ENCODE measurements at places on chromosomes 12 and 14.
A peak's percentile ranks its signal among the peaks of the same experiment; 100 is the strongest.

- no peaks in the 10 kb centered on the region for H3K36me3 ChIP-seq
- H3K4me3 ChIP-seq, result no peak overlapping the region
- peaks cover 10% of the 10 kb centered on the region for H3K4me1 ChIP-seq
- H3K27me3 ChIP-seq, result peaks cover 4% of the 10 kb centered on the region
- DNase-seq, result no peak
- H3K27ac ChIP-seq, result no peak overlapping the region
Observed at GRCh38 chr12:125283521-125283920, 218.3 kb downstream of the AACS start.

- peaks cover 59% of the 10 kb centered on the region for H3K27me3 ChIP-seq
- H3K4me3 ChIP-seq, result peak overlapping the region; percentile 80
- H3K36me3 ChIP-seq, result no peaks in the 10 kb centered on the region
- H3K4me1 ChIP-seq, result peaks cover 15% of the 10 kb centered on the region
Observed at GRCh38 chr12:62934239-62934798, 631 bp downstream of the PPM1H start.

DNA sequence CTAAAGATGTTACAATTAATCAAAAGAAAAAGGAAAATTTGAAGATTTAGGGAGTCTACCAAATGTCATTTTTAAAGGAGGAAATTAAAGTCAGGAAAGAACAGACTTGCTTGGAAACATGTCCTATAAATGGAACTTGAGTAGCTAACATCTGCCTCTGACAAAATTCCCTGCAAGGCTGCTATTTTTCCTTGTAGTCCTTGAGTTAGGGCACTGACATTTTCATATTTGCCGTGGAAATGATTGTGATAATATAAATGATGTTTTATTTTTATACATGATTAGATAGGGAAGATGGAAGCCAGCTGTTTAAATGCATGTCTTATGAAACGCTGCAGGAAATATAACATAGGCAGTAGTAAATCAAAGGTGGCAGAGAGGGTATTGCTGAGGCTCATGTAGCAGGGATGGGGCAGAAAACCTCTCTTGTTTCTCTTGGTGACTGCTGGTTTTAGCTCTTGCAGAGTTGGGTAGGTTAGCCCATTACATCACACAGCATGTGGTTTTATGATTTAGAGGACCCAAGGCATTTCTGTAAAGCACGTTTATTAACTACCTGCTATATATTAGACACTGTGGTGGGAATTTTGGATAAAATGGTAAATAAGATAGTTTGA lies 21.7 kb downstream of the NUBPL start:
- no peaks in the 10 kb centered on the region for H3K36me3 ChIP-seq
- H3K27ac ChIP-seq, result no peak overlapping the region

GRCh38 chr12:119235197-119235751 lies 56.5 kb downstream of the HSPB8 start:
- no peak overlapping the region for H3K27ac ChIP-seq
- no peaks in the 10 kb centered on the region for H3K27me3 ChIP-seq
- DNase-seq, result no peak

GRCh38 chr12:19926266-19926665 lies 442.1 kb upstream of the PDE3A start:
- no peak overlapping the region for H3K4me3 ChIP-seq
- no peak overlapping the region for H3K27ac ChIP-seq
- no peak for DNase-seq
- H3K4me1 ChIP-seq, result no peaks in the 10 kb centered on the region

DNA sequence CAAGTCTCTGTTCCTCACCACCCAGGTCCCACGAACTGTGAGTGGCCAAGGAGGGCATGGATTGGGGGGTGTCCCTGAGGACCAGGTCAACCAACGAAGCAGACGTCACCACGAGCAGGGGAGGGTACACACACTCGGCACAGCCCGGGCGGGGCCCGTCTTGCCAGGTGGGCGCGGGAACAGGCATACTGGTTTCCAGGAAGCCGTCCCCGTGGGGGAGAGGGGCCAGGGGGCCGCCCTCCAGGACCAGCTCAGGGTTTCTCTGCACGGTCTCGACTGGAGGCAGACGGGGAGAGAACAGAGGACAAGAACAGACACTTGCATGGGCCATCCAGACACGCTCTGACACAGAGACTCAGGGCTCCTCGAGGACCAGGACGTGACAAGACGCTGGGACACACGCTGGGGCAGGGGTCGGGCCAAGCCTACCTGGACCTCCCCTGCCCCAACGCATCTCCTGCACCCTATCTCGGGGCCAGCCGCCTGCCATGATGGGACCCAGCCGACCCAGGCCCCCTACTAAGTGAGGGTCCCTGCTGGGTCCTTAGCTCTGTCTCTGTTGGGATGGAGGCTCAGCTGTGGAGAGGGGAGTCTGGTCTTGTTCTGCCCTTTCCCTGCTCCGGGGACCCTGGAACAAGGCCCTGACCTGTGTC lies 11.3 kb downstream of the ARL6IP4 start:
- no peak overlapping the region for H3K4me3 ChIP-seq
- H3K27me3 ChIP-seq, result no peaks in the 10 kb centered on the region
- H3K36me3 ChIP-seq, result no peaks in the 10 kb centered on the region
- H3K4me1 ChIP-seq, result peaks cover 7% of the 10 kb centered on the region
- H3K27ac ChIP-seq, result no peak overlapping the region

DNA sequence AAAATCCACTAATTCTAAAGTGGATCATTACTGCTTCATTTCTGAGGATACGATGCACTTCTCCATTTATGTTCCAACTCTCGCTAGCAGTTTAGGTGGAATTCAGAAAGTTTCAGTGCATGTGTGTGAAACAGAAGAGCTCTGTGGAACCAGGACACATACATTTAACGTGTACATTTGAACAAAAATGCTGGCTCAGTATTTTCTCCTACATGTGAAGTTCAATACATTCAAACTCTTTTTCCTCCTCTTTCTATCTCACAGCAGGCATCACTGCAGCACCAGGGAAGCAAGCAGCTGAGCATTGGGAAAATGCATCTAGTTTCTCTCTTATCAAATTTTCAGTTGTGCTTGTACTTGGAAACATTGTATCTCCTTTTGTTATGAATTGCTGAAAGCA lies 169.4 kb upstream of the CNTN1 start:
- H3K27ac ChIP-seq, result no peak overlapping the region
- no peaks in the 10 kb centered on the region for H3K36me3 ChIP-seq
- no peak for DNase-seq
- no peaks in the 10 kb centered on the region for H3K27me3 ChIP-seq
- no peaks in the 10 kb centered on the region for H3K4me1 ChIP-seq

DNA sequence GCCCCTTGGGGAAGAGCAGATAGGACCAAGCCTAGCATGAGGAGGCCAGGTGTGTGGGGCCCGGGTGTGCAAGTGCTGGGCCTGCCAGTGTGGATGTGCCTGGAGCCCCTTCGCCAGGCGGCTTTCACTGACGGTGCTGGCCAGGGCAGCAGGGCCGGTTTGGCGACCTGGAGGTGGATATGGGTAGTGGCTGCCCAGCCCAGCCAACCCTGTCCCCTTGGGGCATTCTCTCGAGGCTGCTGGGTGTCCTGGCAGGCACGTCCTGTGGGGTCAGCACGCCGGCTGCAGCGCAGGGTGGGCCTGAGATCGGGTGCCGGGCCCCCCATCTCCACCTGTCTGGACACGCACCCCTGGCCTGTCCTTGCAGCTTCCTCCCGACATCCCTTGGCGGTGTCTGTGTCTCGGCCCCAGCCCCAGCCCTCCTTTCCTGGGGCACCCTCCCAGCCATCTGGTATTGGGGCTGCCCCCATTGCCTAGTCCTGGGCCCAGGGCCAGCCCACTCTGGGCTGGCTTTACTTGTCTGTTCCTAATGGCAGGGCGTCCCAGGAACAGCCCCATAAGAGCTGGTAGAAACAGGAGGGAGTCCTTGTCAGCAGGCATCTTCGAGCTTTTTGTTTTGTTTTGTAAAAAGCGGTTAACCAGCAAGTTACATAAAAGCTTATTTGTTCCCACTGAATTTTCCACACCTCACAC lies 7.2 kb upstream of the CRIP2 start:
- no peak overlapping the region for H3K27ac ChIP-seq
- no peaks in the 10 kb centered on the region for H3K4me1 ChIP-seq
- H3K4me3 ChIP-seq, result no peak overlapping the region
- no peak for DNase-seq
- H3K27me3 ChIP-seq, result no peaks in the 10 kb centered on the region

- no peak for DNase-seq
- H3K36me3 ChIP-seq, result no peaks in the 10 kb centered on the region
- no peak overlapping the region for H3K27ac ChIP-seq
- H3K4me1 ChIP-seq, result no peaks in the 10 kb centered on the region
Observed at GRCh38 chr12:16553457-16553856, 52.5 kb downstream of the LMO3 start.

DNA sequence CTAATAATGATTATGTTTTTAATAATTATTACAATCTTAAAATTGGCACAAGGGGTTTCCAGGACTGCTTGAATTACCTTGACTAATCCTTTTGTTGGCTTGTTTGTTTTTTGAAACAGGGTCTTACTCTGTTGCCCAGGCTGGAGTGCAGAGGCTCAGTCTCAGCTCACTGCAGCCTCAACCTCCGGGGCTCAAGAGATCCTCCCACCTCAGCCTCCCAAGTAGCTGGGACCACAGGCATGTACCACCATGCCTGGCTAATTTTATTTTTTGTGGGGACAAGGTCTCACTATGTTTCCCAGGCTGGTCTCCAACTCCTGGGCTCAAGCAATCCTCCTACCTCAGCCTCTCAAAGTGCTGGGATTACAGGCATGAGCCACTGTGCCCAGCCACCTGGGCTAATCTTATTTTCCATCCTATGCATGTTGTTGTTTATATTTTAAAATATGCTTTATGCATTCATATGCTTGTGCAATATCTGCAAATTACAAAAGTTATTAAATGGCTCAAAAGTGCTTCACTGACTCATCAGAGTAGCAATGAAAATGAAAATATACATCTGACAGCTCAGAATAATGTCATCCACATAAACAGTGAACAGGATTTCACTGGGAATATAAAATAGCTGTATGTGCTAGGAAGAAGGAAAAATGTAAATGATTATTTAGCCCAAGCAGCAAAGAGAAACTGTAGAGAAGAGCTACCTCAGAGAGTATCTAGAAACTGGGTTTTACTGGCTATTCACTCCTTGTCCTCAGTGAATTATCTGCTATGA lies 24.8 kb upstream of the PLEKHG6 start:
- H3K36me3 ChIP-seq, result no peaks in the 10 kb centered on the region
- H3K27ac ChIP-seq, result no peak overlapping the region
- DNase-seq, result no peak

GRCh38 chr12:24977711-24978110 lies 28.8 kb upstream of the BCAT1 start:
- no peak overlapping the region for H3K27ac ChIP-seq
- no peaks in the 10 kb centered on the region for H3K4me1 ChIP-seq
- no peak for DNase-seq
- peaks cover 4% of the 10 kb centered on the region for H3K27me3 ChIP-seq
- H3K36me3 ChIP-seq, result no peaks in the 10 kb centered on the region
- no peak overlapping the region for H3K4me3 ChIP-seq

GRCh38 chr14:33454022-33454595 lies 496.8 kb downstream of the EGLN3 start:
- peaks cover 5% of the 10 kb centered on the region for H3K4me1 ChIP-seq
- H3K36me3 ChIP-seq, result no peaks in the 10 kb centered on the region
- no peak overlapping the region for H3K4me3 ChIP-seq
- DNase-seq, result no peak

- H3K27ac ChIP-seq, result no peak overlapping the region
- H3K4me3 ChIP-seq, result no peak overlapping the region
- no peaks in the 10 kb centered on the region for H3K36me3 ChIP-seq
- H3K4me1 ChIP-seq, result no peaks in the 10 kb centered on the region
- H3K27me3 ChIP-seq, result peaks cover 2% of the 10 kb centered on the region
Observed at GRCh38 chr12:119147847-119148448, 30.8 kb upstream of the HSPB8 start.

- H3K27me3 ChIP-seq, result no peaks in the 10 kb centered on the region
- no peak overlapping the region for H3K4me3 ChIP-seq
- H3K4me1 ChIP-seq, result no peaks in the 10 kb centered on the region
- no peak overlapping the region for H3K27ac ChIP-seq
- H3K36me3 ChIP-seq, result no peaks in the 10 kb centered on the region
Observed at GRCh38 chr12:17060260-17060659, 454.3 kb upstream of the LMO3 start.

- no peaks in the 10 kb centered on the region for H3K27me3 ChIP-seq
- peak; percentile 45 for DNase-seq
- peaks cover 47% of the 10 kb centered on the region for H3K4me1 ChIP-seq
- H3K36me3 ChIP-seq, result peaks cover 3% of the 10 kb centered on the region
- H3K27ac ChIP-seq, result peak overlapping the region; percentile 57
- H3K4me3 ChIP-seq, result peak overlapping the region; percentile 27
Observed at GRCh38 chr14:63478010-63478409, 65.2 kb downstream of the PPP2R5E start.

DNA sequence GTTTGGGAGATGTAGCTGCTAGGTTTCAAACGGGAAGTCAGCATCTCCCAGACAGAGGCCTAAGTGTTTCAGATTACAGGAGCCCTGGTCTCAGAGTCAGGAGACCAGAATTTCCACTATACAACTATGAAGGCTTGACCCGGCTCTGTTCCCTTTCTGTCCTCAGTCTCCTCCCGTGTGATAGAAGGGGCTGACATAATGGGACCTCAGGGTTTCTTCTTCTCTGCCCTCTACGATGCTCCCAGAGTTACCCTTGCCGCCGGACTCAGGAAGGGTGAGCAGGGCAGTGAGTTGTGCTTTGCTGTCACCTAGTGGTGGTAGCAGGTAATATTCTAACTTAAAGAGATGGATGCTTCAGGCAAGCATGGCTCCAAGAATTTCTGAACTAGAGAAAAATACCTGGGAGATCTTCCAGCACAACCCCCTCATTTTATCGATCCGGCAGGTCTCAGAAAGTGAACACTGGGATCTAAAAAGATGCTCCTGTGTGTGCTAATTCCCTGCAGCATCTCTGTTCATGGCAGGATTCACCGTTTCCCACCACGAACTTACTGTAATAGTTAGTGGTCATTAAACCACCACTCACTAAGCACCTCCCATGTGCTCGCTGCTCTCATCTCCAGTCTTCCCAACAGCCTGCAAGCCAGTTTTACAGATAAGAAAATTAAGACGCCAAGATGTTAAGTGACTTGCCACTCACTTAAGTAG lies 84.4 kb downstream of the VWF start:
- no peak overlapping the region for H3K27ac ChIP-seq
- H3K4me3 ChIP-seq, result no peak overlapping the region
- H3K4me1 ChIP-seq, result peaks cover 7% of the 10 kb centered on the region
- peak; percentile 26 for DNase-seq
- peaks cover 2% of the 10 kb centered on the region for H3K27me3 ChIP-seq

GRCh38 chr14:63986789-63987533 lies 134.2 kb downstream of the SYNE2 start:
- H3K4me1 ChIP-seq, result peaks cover 11% of the 10 kb centered on the region
- H3K4me3 ChIP-seq, result no peak overlapping the region
- H3K27ac ChIP-seq, result no peak overlapping the region
- H3K36me3 ChIP-seq, result peaks cover 33% of the 10 kb centered on the region
- no peak for DNase-seq

DNA sequence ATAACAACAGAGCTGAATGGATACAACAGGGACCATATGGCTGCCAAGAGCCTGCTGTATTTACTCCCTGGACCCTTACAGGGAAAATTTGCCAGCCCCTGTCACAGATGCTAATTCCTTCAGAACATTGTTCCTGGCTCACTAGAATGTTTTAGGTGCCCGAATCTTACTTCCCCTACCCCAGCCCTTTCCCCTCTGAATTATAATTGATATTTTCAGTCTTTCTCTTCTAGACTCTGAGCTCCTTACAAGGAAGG lies 235.3 kb downstream of the KSR2 start:
- DNase-seq, result no peak
- H3K27ac ChIP-seq, result no peak overlapping the region
- H3K4me3 ChIP-seq, result no peak overlapping the region
- H3K36me3 ChIP-seq, result no peaks in the 10 kb centered on the region
- H3K4me1 ChIP-seq, result no peaks in the 10 kb centered on the region

- H3K27ac ChIP-seq, result no peak overlapping the region
- DNase-seq, result no peak
- H3K27me3 ChIP-seq, result peaks cover 19% of the 10 kb centered on the region
Observed at GRCh38 chr12:3182426-3182825, 105.2 kb downstream of the TSPAN9 start.

All from activated T-helper 1 cell treated with anti-CD3 and anti-CD28 coated beads, Interleukin-12 subunit alpha, Interleukin-12 subunit beta, Interleukin-2, Interleukin-4 antibody, amounts not matched to agents 30 ng/mL and 10 ng/mL and 1 ng/mL, durations not matched to agents 14 hours and 24 hours and 36 hours (primary cell).